ENCODE measurements at places on chromosomes 11 and 22.

DNA sequence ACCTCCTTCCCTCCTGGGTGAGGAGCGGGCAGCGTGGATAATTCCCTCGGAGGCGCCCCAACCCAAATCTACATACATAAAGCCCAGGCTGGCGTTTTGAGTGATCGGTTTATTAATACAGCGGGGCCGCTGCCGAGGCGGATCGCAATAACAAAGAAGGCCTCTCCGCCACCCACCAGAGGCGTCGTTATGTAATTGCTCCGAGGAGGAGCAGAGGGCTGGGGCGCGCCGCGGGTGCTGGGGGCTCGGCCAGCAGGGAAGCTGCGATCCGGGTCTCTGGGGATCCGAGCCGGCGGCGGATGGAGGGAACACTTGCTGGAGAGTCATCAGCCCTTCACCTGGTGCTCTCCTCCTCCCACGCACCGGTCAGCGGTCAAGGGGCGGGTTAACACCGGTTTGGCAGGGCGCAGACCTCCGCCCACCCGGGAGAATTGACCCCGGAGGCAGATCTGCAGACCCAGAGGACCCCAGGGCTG, 6.4 kb upstream of the TP53I11 start:
- no peaks in the 10 kb centered on the region for H3K36me3 ChIP-seq
- DNase-seq, result no peak
- peaks cover 38% of the 10 kb centered on the region for H3K4me1 ChIP-seq
- no peaks in the 10 kb centered on the region for H3K27me3 ChIP-seq
- H3K27ac ChIP-seq, result no peak overlapping the region

GRCh38 chr11:47378836-47379170, 456 bp upstream of the SPI1 start:
- no peaks in the 10 kb centered on the region for H3K27me3 ChIP-seq
- no peak for DNase-seq
- H3K4me3 ChIP-seq, result peak overlapping the region; percentile 84
- peak overlapping the region; percentile 92 for H3K27ac ChIP-seq

GRCh38 chr22:47299211-47299862, 536.9 kb downstream of the TBC1D22A start:
- no peaks in the 10 kb centered on the region for H3K36me3 ChIP-seq
- no peak overlapping the region for H3K4me3 ChIP-seq
- H3K4me1 ChIP-seq, result no peaks in the 10 kb centered on the region
- no peak overlapping the region for H3K27ac ChIP-seq
- no peak for DNase-seq

DNA sequence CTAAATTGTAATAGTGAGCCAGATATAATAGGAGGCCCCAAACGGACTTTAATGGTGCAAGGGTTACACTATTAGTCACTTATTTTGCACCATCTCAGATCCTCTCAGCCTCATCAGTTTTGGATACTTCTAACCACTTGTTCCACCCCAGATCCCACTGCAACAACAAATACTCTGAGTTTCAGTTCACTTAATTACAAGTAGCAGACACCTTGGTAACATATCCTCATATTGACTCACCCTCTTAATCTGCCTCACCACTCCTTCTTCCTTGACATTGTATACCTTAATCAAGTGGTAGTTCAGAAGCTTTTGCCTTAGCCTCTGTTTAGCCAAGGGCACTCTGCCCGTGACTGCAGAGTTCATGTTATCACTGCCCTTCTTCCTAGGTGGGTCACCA, 256.1 kb upstream of the UBASH3B start:
- no peak for DNase-seq
- no peak overlapping the region for H3K4me3 ChIP-seq
- no peaks in the 10 kb centered on the region for H3K4me1 ChIP-seq
- no peaks in the 10 kb centered on the region for H3K27me3 ChIP-seq

GRCh38 chr11:13214276-13214675, 63.3 kb upstream of the BMAL1 start:
- no peaks in the 10 kb centered on the region for H3K27me3 ChIP-seq
- H3K4me3 ChIP-seq, result no peak overlapping the region
- peaks cover 5% of the 10 kb centered on the region for H3K4me1 ChIP-seq
- no peak overlapping the region for H3K27ac ChIP-seq
- DNase-seq, result no peak

- no peak for DNase-seq
- H3K27me3 ChIP-seq, result no peaks in the 10 kb centered on the region
- H3K36me3 ChIP-seq, result no peaks in the 10 kb centered on the region
Measured at GRCh38 chr11:76856106-76856505, 4.6 kb upstream of the ACER3 start.

DNA sequence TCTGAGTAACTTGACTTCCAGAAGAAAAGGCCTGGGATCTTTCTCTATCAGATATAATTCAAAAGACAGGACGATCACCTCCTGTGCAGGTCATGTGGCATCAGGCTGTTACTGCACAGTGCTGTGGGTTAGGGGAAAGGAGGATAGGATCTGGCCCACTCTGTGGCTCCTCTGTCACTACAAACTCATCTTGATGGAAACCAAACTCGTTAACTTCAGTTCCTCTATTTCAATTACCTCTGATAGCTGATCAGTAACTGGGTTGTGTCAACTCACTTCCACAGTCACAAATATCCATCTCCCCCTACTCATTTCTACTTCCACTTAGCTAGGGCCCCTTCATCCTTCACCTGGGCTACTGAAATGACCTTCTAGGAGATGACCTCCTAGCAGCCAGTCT, 95.2 kb downstream of the RCN1 start:
- H3K4me3 ChIP-seq, result no peak overlapping the region
- no peaks in the 10 kb centered on the region for H3K36me3 ChIP-seq
- no peak for DNase-seq
- no peaks in the 10 kb centered on the region for H3K27me3 ChIP-seq
- H3K4me1 ChIP-seq, result peaks cover 18% of the 10 kb centered on the region

DNA sequence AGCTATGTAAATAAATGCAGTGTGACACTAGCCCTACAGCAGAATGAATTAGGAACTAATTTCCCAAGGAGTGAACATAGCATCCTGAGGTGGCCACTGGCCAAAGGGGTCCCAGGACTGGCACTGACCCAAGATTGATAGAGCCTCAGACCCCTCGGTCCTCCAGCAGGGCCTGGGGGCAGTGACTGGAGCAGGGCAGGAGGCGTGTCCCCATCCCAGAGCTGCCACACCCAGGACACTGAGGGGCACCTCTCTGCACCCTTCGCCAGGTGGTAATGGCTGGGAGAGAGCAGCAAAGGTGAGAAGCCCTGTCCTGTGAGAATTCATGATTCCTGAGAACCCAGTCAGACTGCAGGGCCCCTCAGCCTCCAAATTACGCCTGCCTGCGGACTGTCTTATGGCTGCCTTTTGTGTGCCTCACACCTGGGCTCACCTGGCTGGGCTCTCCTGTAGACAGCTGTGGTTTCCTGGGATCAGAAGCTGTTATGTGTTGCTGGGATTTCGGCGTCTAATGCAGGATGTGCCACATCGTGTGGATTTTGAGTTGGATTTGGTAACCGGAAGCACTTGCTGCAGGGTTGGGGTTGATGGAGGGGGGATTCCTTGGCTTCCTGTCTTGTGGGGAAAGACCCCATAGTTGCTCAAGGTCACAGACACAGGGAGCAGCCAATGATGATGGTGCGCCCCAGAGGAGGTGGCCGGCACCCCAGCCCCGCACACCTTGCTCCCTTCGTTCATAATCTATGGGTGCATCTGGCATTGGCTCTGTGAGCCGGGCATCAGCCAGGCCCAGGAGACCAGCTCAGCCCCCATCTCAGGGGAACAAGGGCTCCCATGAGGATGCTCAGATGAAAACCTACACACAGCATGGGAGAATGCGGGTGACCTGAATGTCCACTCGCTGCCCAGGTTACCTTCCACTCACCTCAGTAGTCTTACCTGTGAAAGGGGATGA, 582.9 kb downstream of the BRD1 start:
- no peaks in the 10 kb centered on the region for H3K36me3 ChIP-seq
- no peak for DNase-seq
- H3K4me1 ChIP-seq, result no peaks in the 10 kb centered on the region
- H3K27me3 ChIP-seq, result no peaks in the 10 kb centered on the region
- H3K27ac ChIP-seq, result no peak overlapping the region

DNA sequence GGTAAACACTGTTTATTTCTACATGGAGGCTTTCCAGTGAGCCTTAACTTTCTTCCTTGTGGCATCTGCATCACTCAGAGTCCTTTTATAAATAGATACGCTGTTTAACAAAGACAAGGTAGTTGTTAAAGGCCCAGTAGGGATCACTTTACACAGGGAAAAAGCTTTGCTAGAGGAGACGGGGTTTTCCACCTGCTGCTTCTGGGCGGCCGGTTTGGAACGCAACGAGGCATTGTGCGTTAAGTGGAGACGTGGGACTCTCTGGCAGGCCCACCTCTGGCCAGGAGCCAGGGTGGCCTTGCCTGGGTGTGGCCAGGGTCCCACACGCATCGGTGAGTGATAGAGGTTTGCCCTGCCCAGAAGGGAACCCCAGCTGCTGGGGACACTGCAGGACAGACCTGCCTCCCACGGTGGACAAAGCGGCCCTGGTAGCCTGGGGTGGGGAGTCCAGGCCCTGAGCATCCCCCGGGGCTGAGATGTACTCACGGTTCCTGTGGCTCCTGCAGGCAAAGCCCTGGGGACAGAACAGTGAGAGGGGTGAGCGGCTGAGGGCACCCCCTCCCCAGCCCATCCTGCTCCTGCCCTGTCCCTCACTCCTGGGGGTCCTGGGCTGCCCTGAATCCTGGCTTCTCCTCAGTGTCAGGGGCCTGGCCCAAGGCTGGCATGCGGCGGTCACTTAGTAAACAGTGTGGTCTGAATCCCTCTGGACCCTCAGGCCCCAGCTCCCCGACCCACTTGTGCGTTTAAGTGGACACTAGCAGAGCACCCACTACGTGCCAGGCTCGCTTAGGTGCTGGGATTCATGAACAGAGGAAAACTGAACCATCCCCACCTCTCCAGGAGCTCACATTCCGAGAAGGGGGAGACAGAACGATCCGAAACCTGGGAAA, 4.2 kb downstream of the IL17REL start:
- no peaks in the 10 kb centered on the region for H3K36me3 ChIP-seq
- no peak for DNase-seq
- H3K4me1 ChIP-seq, result peaks cover 13% of the 10 kb centered on the region
- H3K4me3 ChIP-seq, result no peak overlapping the region
- no peak overlapping the region for H3K27ac ChIP-seq

DNA sequence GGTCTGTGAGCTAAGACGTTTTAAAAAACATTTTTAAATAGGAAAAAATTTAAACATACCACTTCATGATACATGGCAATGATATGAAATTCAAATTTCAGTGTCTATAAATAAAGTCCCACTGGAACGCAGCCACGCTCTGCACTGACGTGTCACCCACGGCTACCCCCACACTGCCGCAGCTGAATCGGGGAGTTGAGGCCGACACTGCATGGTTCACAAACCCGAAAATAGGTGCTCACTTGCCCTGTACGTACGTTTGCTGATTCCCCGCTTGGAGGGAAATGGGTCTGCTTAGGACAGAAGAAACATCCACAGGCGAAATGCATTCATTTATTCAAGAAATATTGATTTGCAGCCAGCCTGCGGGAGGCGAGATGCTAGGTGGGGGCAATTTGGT, 1342.3 kb downstream of the TBC1D22A start:
- peaks cover 21% of the 10 kb centered on the region for H3K4me1 ChIP-seq
- no peak overlapping the region for H3K27ac ChIP-seq
- H3K36me3 ChIP-seq, result no peaks in the 10 kb centered on the region
- no peaks in the 10 kb centered on the region for H3K27me3 ChIP-seq
- no peak overlapping the region for H3K4me3 ChIP-seq

DNA sequence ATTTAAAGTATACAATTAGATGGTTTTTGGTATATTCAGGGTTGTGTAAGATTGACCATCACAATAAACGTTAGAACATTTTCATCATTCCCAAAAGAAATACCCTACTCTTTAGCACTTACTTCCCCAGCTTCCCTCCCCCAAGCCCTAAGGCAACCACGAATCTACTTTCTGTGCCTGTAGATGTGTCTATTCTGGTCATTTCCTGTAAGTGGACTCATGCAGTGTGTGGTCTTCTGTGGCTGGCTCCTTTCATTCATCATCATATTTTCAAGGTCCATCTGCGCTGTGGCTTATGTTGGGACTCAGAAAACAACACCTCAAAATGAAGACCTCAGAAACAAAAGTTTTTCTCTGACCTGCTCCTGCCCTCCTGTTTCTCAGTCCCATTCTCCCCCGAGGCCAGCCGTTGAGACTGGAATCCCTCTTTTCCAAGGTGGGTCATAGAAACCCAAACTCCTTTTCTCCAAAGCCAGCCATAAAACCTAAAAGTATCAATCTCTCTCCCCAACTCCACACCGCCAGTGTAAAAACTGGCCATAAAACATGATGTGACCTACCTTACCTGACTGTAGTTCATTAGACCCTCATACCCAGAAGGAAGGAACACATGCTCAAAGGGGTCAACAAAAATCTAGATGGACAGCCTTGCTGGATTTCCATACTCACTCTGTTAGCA, 12.9 kb upstream of the TMPRSS13 start:
- DNase-seq, result no peak
- H3K4me1 ChIP-seq, result peaks cover 30% of the 10 kb centered on the region
- no peaks in the 10 kb centered on the region for H3K27me3 ChIP-seq
- no peak overlapping the region for H3K27ac ChIP-seq
- no peaks in the 10 kb centered on the region for H3K36me3 ChIP-seq

GRCh38 chr22:47208630-47209029, 446.2 kb downstream of the TBC1D22A start:
- no peak overlapping the region for H3K4me3 ChIP-seq
- H3K36me3 ChIP-seq, result no peaks in the 10 kb centered on the region
- no peak for DNase-seq
- no peaks in the 10 kb centered on the region for H3K4me1 ChIP-seq

DNA sequence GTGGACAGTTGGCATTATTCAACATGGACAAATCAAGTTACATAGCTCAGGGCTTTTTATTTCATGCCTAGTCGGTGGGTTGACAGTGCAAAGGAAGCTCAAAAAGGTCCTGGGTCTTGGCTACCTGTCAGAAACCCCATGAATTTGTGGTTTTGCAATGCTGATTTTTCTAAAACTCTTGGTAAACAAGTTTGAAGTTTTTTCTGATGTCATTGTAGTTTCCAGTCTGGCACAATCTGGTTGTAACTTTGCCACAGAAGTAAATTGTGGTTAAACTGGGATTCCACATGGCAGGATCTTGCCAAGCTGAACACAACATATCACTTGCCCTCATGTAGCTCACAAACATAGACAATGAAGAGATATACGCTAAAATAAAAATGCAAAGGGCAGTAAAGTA, 100.8 kb downstream of the EHF start:
- H3K36me3 ChIP-seq, result no peaks in the 10 kb centered on the region
- DNase-seq, result no peak
- H3K4me1 ChIP-seq, result no peaks in the 10 kb centered on the region
- no peak overlapping the region for H3K27ac ChIP-seq
- H3K4me3 ChIP-seq, result no peak overlapping the region

- H3K4me1 ChIP-seq, result no peaks in the 10 kb centered on the region
- no peak overlapping the region for H3K4me3 ChIP-seq
- DNase-seq, result no peak
- H3K27me3 ChIP-seq, result no peaks in the 10 kb centered on the region
- H3K27ac ChIP-seq, result no peak overlapping the region
Measured at GRCh38 chr11:37747121-37747520, 1149.1 kb upstream of the RAG2 start.

- H3K27ac ChIP-seq, result no peak overlapping the region
- DNase-seq, result no peak
- no peaks in the 10 kb centered on the region for H3K27me3 ChIP-seq
- no peak overlapping the region for H3K4me3 ChIP-seq
- no peaks in the 10 kb centered on the region for H3K4me1 ChIP-seq
Measured at GRCh38 chr11:118846181-118846935, 37.3 kb upstream of the CXCR5 start.

- peaks cover 8% of the 10 kb centered on the region for H3K4me1 ChIP-seq
- H3K27ac ChIP-seq, result no peak overlapping the region
- H3K27me3 ChIP-seq, result no peaks in the 10 kb centered on the region
Measured at GRCh38 chr11:62108971-62109404, 14.8 kb upstream of the INCENP start.

GRCh38 chr11:112524798-112525197, 264.1 kb upstream of the PLET1 start:
- H3K27ac ChIP-seq, result no peak overlapping the region
- no peak overlapping the region for H3K4me3 ChIP-seq
- no peaks in the 10 kb centered on the region for H3K36me3 ChIP-seq
- no peaks in the 10 kb centered on the region for H3K27me3 ChIP-seq
- no peaks in the 10 kb centered on the region for H3K4me1 ChIP-seq

Data from common myeloid progenitor, CD34-positive (primary cell).